ENCODE measurements at places on chromosomes 1 and 21.

- DNase-seq = no peak
Observed at GRCh38 chr1:8202182-8202905, 115.6 kb upstream of the SLC45A1 start.

GRCh38 chr1:25053576-25054250, 123.6 kb upstream of the RUNX3 start:
- no peak for DNase-seq

DNA sequence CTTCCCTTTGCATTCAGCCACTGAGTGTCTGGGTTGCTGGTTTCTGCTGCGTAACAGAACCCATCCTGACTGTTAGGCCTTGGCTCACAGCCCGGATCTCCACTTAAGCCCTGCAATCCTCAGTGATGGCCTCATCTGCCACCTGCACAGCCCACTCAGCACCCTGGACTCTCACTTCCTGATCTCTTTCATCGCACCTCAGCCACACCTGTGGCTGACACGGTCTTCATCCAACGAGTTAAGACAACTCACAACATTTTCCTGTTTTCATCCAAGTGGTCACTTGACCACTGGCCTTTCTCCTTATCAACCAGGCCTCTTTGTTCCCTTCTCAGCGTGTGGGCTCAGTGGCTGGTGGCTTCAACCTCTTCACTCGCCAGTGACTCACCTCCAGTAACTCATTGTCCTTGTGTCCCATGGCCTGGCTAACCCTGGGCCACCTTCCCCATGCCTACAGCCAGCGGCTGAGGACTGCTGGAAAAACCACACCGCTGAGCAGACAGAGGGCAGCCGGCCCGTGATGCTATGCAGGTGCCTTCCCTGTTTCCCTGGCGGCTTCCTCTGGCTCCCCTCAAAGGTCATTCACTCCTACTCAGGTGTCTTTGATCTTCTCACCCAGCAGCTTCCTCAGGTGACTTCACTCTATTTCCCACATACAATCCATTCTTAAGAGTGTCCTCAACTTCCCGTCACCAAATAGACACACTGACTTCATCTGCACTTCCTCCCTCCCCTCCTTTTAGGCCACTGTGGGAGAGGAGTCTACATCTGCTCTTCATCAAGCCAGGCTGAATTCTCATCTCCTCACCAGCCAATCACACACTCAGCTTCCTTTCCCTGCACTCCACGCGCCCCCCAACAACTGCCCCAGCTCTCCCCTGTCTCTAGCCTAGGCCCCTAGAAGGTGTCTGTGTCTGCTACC, 19.9 kb upstream of the EDN2 start:
- no peak for DNase-seq

GRCh38 chr1:197485790-197486189, 217.7 kb downstream of the CRB1 start:
- DNase-seq = no peak

DNA sequence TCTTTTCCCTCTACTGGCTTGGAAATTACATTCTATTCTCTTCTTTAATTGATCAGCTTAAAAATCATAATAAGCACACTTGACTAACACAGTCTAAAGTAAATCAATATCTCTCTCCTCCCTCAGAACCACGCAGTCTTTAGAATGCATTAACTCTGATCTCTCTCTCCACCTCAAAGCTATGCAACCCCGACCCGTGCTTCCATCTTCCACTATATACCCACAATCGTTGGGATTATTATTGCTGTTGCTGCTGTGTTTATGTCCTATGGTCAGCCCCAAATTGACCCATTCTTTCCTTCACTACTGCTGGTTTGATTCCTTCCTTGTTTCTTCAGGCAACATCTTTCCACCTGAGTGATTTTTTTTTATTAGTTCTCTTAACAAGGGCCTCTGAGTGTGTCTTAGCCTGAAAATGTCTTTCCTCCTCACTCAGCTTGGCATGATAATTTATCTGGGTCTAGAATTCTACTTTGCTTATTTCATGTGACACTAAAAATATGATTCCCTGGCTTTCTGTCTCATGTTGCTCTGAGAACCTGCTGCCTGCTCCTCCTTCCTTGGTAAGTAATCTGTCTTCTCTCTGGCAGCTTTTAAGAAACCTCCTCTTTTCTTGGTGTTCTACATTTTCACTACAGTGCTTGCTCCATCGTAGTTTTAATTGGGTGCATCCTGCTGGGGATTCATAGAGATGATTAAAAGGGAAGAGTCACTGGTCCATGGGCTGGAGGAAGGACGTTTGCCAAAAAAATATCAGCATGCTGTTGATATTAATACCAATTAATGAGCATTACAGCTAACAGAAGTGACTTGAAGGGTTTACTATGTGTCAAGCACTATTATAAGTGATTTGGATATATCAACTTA, 472.2 kb downstream of the MATN1 start:
- no peak for DNase-seq

- no peak for DNase-seq
Observed at GRCh38 chr1:106268070-106268469, 788.4 kb upstream of the PRMT6 start.

DNA sequence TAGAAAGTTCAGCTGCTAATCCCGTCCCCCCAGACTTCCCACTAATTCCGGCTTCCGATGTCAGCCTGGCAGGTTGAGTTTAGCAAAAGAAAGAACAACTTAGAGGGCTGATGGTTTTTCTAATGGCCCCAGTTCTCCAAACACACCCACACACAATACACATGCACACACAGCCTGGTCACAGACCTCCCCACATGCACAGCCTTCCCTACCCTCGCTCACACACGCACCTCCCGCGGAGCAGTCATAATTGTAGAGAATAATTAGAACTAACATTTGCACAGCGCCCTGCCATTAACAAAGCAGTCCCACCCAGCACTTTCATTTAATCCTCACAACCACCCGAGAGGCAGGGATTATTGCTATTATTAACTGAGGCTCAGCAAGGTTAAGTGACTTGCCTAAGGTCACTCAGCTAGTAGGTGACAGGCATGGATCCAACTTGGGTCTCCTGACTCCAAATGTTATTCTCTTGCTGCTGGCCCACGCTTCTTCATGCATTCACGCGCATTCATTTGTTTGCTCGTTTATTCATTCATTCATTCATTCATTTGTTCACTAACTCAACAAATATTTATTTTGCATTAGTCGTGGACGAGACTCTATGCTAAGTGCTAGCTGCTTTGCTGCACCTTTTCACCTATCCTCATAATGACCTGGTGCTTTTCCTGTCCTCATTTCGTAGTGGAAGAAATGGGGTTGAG, 274.9 kb downstream of the FOXD2 start:
- DNase-seq = no peak

DNA sequence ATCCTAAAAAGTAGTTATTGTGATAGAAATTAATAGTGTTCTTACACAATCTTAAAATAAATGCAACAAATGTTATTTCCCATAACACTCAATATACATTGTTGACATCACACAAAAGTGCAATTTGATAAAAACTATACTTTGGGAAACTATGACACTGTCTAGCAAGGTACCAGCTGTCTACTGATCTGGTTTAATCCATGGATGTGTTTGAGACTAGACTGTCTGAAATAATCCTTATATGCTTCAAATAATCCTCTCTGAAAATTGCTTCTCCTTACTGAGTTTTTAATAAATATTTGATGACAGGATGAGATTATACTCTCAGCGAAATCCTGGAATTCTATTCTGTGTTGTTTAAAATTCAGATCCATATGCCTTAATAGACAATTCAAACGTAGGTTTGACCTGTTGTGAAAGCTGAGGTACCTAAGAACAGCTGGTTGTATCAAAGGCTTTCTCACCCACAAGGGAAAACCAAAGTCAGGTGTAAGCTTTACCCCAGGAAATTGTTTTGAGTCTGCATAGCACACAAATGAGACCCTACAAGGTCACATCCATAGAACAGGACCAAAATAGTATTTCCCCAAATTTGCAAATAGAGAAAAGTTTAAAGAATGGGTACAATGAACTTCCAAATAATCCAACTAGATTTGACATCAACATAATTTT, 8.8 kb upstream of the GFI1 start:
- no peak for DNase-seq

DNA sequence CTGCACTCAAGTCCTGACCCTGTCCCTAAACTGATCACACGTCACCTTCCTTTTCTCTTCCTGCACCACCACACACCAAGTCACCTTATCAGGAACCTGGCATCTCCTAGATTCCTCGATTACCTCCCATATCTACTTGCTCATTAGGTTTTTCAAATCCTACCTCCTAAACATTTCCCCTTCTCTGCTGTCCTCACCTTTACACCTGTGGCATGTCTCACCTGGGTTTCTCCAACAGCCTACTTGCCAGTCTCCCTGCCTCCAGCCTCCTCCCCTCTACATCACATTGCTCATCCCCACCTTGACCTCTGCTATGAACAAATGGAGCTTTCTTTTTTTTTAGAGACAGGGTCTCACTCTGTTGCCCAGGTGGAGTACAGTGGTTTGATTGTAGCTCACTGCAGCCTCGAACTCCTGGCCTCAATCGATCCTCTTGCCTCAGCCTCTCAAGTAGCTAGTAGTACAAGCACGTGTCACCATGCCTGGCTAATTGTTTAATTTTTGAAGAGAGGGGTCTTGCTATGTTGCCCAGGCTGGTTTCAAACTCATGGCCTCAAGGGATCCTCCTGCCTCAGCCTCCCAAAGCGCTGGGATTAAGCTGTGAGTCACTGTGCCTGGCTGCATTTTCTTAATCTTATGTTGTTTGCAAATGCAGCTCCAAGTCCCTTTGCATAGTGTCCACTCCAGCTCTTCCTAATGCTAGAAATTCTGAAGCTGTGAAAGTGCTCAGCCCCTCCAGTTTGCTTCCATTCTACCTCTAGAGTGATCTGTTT, 6.3 kb downstream of the IGSF9 start:
- DNase-seq = no peak

GRCh38 chr1:9657521-9658032, 6.0 kb downstream of the PIK3CD start:
- no peak for DNase-seq

- no peak for DNase-seq
Observed at GRCh38 chr1:166083887-166084286, 82.9 kb downstream of the FAM78B start.

DNA sequence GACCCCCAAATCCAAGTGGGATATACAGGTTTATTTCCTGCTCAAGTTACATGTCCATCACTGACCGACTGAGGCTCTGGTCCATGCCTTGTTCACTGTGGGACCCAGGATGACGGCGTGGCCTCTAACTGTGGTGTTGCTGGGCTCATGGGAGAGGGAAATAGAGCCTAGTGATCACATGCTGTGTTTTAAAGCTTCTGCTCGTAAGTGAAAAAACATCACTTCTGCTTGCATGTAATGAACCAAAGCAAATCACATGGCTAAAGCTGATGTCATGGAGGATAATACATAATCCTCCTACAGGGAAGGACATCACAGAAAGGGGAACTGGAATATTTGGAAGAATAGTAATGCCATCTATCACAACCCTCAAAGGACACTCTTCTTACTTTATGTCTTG, 107.6 kb downstream of the FASLG start:
- DNase-seq = no peak

GRCh38 chr21:14889080-14889810, 175.6 kb downstream of the NRIP1 start:
- DNase-seq = no peak

DNA sequence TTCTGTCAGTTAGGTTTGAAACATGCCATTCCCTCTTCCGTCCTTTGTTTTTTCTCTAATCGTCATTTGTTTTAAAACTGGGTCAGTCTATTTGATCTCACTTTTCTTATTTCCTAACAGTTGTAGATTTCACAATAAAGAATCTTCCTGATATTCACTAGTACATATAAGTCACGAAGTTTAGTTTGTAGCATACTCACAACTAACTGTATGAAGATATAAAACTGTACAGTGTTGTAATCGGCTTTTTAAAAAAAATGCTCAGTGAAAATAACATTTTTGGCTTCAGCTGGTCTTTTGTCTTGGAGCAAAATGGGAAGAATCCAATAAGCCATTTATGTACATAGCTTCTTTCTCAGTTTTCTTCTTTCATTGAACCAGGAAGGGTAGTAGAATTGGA, 78.3 kb downstream of the NCAM2 start:
- no peak for DNase-seq

DNA sequence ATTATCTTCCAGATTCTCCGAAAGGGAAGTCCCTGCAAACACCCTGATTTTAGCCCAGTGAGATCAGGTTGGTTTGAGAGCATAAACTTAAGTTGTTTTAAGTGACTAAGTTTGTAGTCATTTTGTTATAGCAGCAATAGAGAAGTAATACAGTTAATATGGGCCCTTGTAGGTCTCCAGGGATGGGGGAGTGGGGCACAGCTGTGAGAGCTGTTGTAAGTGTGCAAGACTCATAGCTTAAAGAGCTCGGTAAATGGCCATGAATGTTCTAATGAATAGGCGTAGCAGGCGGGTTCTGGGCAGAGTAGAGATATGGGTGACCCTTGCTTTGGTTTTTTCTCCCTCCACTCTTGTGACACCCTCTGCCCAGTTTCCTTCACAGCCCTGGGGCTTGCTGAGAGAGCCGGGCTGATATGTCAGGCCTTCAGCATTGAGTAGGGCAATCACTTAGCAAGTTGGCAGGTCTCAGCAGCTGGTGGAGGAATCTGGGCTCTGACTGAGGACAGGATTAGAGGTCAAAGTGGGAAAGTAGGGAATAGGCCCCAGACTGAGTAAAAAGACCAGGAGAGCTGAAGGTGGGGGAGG, 16.0 kb upstream of the ID3 start:
- DNase-seq = no peak

DNA sequence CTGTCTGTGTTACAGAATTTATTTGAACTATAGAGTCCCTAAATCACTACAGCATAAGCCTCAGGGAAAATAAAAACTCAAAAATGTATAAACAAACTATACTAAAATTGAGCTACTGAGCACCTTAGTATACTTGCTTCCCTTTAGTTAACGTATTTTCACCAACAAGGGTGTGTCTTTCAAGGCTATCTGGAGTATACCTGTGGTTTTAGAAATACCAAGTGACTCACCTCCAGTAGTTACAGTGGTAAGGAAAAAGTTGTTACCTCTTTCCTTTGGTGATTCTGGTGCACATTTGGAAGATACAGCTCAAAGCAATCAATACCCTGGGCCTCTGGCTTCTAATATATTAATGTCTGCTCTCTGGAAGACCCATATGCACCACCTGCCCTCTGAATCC, 68.0 kb upstream of the C1orf105 start:
- no peak for DNase-seq

DNA sequence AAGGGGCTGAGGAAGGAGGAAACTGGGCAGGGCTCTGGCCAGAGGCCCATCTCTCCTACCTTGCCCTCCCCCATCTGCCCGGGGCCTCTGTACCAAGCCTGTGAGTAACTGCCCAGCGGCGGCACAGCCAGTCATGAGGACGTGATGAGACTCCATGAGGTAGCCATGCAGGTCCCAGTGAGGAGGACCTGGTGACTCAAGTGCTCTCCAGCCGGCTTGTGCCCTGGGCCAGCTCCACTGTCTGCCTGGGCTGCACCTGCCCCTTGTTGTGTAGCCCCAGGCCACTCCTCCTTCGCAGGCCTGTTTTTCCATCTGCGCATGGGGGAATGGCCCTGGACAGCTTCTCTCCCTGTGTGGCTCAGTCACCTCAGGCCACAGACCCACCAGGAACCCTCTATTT, 42.0 kb upstream of the PADI1 start:
- DNase-seq = no peak

DNA sequence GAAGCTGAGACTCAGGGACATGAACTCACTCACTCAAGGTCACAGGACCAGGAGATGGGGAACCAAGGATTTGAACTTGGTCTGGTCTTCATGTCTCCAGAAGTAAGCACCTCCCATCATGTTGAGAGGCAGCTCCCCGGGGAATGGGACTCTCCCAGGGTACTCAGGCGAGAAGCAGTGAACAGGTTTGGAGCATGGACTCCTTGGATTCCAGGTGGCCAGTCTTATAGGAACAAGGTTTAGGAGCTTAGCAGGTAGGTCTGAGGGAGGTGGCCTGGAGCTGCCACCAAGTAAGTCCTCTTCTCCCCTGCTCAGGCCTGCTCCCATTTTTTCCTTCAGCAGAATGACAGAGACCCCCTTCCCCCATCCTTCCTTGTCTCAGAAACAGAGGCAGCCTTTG, 14.9 kb upstream of the ARHGEF10L start:
- no peak for DNase-seq

All from stimulated activated CD4-positive, alpha-beta T cell treated with anti-CD3 and anti-CD28 coated beads, TNF-alpha, amount 100 ng/mL, for 24 hours (primary cell).